ENCODE measurements at places on chromosomes 7 and 10.

DNA sequence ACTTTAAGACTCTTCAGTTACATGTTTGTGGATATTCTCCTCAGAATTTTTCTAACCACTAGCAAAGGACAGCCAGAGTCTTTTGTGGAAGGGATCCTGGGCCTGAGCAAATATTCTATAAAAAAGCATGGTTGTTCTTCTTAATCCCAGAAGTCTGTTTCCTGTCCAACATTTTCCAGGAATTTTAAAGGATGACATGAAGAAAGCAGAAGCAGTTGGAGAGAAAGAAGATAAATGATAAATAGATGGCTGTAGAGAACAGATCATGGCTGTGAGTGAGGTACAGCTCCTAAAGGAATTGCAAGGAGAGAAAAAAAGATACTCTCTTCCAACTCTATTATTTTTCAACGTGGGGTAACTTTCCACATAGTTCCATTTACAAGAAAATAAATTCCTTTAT, 91.8 kb upstream of the STEAP4 start:
- no peak overlapping the region for H3K4me3 ChIP-seq
- no peaks in the 10 kb centered on the region for H3K4me1 ChIP-seq
- no peak for DNase-seq
- H3K36me3 ChIP-seq: no peaks in the 10 kb centered on the region
- H3K27ac ChIP-seq: no peak overlapping the region
- no peaks in the 10 kb centered on the region for H3K27me3 ChIP-seq

- no peaks in the 10 kb centered on the region for H3K36me3 ChIP-seq
- no peaks in the 10 kb centered on the region for H3K4me1 ChIP-seq
- no peaks in the 10 kb centered on the region for H3K27me3 ChIP-seq
Measured at GRCh38 chr7:85600395-85600794, 413.5 kb upstream of the SEMA3D start.

DNA sequence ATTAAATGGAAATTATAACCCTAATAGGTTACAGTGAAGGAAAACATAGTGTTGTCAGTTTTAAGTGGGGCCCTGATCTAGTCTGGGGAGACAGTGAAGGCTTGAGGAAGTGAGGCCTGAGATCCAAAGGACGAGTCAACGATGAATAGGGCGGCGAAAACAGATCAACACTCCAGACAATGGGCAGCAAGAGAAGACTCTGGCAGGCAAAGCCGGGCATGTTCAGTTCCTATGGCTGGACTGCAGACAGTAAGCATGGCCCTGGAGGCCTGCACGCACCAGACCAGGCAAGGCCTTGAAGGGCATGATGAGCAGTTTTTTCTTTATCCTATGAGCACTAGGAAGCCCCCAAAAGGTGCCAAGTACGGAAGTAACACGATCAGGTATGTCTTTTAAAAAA, 127.8 kb downstream of the RNF216 start:
- H3K36me3 ChIP-seq: peaks cover 37% of the 10 kb centered on the region
- H3K4me3 ChIP-seq: no peak overlapping the region
- no peaks in the 10 kb centered on the region for H3K4me1 ChIP-seq
- H3K27ac ChIP-seq: no peak overlapping the region

DNA sequence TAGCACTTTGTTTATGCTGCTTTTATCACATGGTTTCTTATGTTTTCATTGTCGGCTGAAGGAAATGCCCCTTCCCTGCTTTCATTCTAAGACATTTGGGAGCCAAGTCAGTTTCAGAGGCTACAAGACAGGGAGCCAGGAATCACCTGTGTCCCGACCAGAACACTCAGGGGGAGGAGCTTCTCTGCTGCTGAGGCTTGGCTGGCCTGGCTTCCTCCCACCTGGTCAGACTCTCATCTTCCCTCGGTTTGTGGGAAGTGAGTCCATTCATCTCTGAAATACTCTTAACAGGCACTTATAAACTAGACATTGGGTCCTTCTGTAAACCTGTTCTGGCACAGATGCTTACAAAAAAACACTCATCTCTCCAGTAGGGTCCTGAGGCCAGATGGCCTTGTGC, 19.6 kb upstream of the GOLGA7B start:
- no peak overlapping the region for H3K27ac ChIP-seq
- peak; percentile 8 for DNase-seq
- no peaks in the 10 kb centered on the region for H3K4me1 ChIP-seq
- H3K27me3 ChIP-seq: no peaks in the 10 kb centered on the region
- no peaks in the 10 kb centered on the region for H3K36me3 ChIP-seq

DNA sequence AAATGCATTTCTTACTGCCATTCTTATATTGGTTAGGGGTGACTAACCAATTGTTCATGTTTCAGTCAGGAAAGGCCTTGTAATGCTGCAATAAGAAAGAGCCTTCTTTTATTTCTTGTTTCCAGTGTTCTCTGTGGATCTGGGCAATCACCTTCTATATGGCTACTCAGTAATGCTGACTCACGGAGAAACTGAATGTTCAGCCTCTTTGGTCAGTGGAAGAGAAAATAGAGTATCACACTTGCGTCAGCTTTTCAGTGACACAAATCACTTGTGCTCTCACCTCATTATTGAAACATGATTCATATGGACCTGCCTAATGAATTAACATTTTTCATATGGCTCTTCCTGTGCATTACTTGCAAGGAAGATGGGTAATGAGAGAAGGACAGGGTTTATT, 243.9 kb upstream of the POT1 start:
- no peak overlapping the region for H3K27ac ChIP-seq
- no peaks in the 10 kb centered on the region for H3K4me1 ChIP-seq
- no peaks in the 10 kb centered on the region for H3K27me3 ChIP-seq
- H3K4me3 ChIP-seq: no peak overlapping the region
- H3K36me3 ChIP-seq: no peaks in the 10 kb centered on the region

GRCh38 chr10:116306847-116307246, 17.4 kb upstream of the CCDC172 start:
- no peaks in the 10 kb centered on the region for H3K27me3 ChIP-seq
- no peak for DNase-seq
- no peaks in the 10 kb centered on the region for H3K4me1 ChIP-seq
- no peak overlapping the region for H3K4me3 ChIP-seq
- no peak overlapping the region for H3K27ac ChIP-seq

Data from Peyer's patch (tissue), 4 donors.